Naive thymus-derived CD4-positive, alpha-beta T cell (primary cell): ENCODE measurements at places on chromosomes 7 and 10. TPM values are rescaled to one million over a fixed set of nuclear protein-coding genes. Genes with fewer than 3 reads are reported as not detected.

DNA sequence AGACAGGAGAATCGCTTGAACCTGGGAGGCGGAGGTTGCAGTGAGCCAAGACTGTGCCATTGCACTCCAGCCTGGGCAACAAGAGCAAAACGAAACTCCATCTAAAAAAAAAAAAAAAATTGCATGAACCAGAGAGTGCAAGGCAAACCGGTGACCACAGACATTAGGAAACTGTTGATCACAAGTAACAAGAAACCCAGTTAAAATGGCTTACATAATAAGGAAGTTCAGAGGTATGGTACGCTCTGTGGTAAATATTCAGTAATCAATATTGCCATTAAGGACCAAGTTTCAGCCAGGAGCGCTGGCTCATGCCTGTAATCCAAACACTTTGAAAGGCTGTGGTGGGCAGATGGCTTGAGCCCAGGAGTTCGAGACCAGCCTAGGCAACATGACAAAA, 9.2 kb upstream of the NT5C2 start:
- no peak overlapping the region for H3K4me3 ChIP-seq
- H3K4me1 ChIP-seq = no peaks in the 10 kb centered on the region
- no peak overlapping the region for H3K27ac ChIP-seq
- H3K27me3 ChIP-seq = no peaks in the 10 kb centered on the region

The IL15RA gene
- total RNA-seq = 5.6 TPM

The SOSTDC1 gene
- total RNA-seq = not detected

DNA sequence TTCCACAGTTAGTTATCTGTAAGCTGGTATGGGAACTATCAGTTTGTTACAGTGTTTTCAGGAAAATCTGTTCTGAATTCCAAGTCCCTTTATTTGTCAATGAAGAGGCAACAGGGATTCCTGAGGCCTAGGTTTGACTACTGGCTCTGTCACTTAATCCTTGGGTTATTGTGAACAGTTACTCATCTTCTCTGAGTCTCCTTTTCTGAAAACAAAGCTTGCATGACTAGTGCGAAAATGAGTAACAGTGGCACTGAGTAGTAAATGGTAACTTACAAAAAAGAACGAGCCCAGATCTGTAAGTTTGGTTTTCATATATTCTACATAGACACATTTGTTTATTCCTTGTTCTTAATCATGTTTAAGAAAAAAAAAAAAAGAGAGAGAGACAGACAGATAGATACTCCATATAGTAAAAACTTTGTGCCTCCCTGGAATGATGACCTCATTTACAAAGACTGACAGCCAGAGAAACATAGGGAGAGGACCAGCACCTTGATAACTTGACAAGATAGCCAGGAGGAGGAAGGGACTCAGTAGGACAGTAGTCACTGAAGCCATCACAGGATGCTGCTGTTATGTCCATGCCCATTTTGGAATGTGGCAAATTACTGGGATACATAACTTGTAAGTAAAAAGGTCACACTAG, 1.9 kb downstream of the MRPS33 start:
- no peak overlapping the region for H3K4me3 ChIP-seq
- DNase-seq = no peak
- H3K27ac ChIP-seq = peak overlapping the region; percentile 95
- H3K4me1 ChIP-seq = peaks cover 8% of the 10 kb centered on the region
- no peaks in the 10 kb centered on the region for H3K36me3 ChIP-seq

- H3K4me3 ChIP-seq = no peak overlapping the region
- H3K4me1 ChIP-seq = no peaks in the 10 kb centered on the region
- H3K27me3 ChIP-seq = no peaks in the 10 kb centered on the region
- DNase-seq = no peak
- H3K36me3 ChIP-seq = no peaks in the 10 kb centered on the region
Measured at GRCh38 chr10:34641913-34642558, 173.1 kb downstream of the PARD3 start.

GRCh38 chr10:110279407-110279986, 25.2 kb downstream of the SMNDC1 start:
- H3K36me3 ChIP-seq = no peaks in the 10 kb centered on the region
- H3K4me3 ChIP-seq = no peak overlapping the region
- no peak overlapping the region for H3K27ac ChIP-seq

The PTF1A gene
- total RNA-seq = not detected

GRCh38 chr10:45204954-45205775, 110.2 kb downstream of the OR13A1 start:
- H3K27ac ChIP-seq = no peak overlapping the region
- H3K36me3 ChIP-seq = no peaks in the 10 kb centered on the region
- no peaks in the 10 kb centered on the region for H3K4me1 ChIP-seq
- H3K4me3 ChIP-seq = no peak overlapping the region
- no peaks in the 10 kb centered on the region for H3K27me3 ChIP-seq
- no peak for DNase-seq

The EFCAB10 gene
- not detected for total RNA-seq

The SLC16A9 gene
- total RNA-seq = not detected

The CTAGE8 gene
- total RNA-seq = 0.75 TPM

GRCh38 chr10:21257919-21258318, 267.6 kb downstream of the SKIDA1 start:
- no peaks in the 10 kb centered on the region for H3K36me3 ChIP-seq
- no peaks in the 10 kb centered on the region for H3K27me3 ChIP-seq
- H3K27ac ChIP-seq = no peak overlapping the region
- H3K4me3 ChIP-seq = no peak overlapping the region

GRCh38 chr10:58464956-58465355, 47.7 kb upstream of the BICC1 start:
- H3K36me3 ChIP-seq = no peaks in the 10 kb centered on the region
- no peak overlapping the region for H3K27ac ChIP-seq
- DNase-seq = no peak
- no peaks in the 10 kb centered on the region for H3K27me3 ChIP-seq
- H3K4me3 ChIP-seq = no peak overlapping the region
- H3K4me1 ChIP-seq = no peaks in the 10 kb centered on the region

DNA sequence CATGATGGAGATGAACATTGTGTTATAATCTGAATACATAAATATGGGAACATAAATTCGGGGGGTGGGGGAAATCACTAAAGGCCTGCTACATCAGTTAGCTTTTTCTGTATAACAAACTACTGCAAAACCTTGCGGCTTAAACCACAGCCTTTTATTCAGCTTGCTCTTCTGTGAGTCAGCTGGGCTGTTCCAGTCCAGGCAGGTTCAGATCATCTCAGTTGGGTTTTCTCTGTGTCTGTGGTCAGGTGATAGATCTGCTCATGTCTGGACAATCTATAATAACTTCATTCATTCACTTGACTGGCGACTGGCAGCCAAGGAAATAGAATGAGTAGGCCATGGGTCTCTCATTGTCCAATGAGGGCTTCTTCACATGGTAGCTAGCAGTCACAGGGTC, 23.5 kb downstream of the HTR7 start:
- H3K27ac ChIP-seq = no peak overlapping the region
- DNase-seq = no peak
- no peak overlapping the region for H3K4me3 ChIP-seq
- no peaks in the 10 kb centered on the region for H3K27me3 ChIP-seq
- H3K36me3 ChIP-seq = no peaks in the 10 kb centered on the region

GRCh38 chr10:21208666-21209316, 311.7 kb upstream of the NEBL start:
- no peaks in the 10 kb centered on the region for H3K36me3 ChIP-seq
- no peaks in the 10 kb centered on the region for H3K4me1 ChIP-seq
- H3K4me3 ChIP-seq = no peak overlapping the region
- H3K27ac ChIP-seq = no peak overlapping the region

The CARD11 gene
- 113 TPM for total RNA-seq

- no peak overlapping the region for H3K4me3 ChIP-seq
- no peak overlapping the region for H3K27ac ChIP-seq
- DNase-seq = no peak
- no peaks in the 10 kb centered on the region for H3K4me1 ChIP-seq
Measured at GRCh38 chr7:69782917-69783684, 184.8 kb downstream of the AUTS2 start.

DNA sequence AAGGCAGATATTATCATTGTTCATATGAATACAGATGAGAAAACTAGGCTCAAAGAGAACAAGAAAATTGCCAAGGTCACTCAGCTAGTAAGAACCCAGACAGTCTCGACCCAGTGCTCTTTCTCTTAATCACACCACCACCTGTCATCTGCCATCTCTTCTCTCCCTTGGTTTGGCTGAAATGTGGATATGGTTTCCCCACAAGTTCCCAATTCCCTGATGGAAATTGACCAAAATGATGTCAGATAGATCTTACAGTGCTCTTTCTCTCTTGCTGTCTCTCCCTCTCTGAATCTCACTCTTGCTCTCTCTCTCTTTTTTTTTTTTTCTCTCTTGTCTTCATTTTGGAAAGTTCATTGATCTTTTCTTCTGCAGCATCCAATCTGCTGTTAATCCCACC, 9.1 kb downstream of the C10orf90 start:
- no peak for DNase-seq
- H3K4me1 ChIP-seq = no peaks in the 10 kb centered on the region
- no peak overlapping the region for H3K27ac ChIP-seq
- H3K4me3 ChIP-seq = no peak overlapping the region
- H3K27me3 ChIP-seq = no peaks in the 10 kb centered on the region

- H3K36me3 ChIP-seq = no peaks in the 10 kb centered on the region
- DNase-seq = no peak
- H3K27me3 ChIP-seq = no peaks in the 10 kb centered on the region
- H3K4me3 ChIP-seq = no peak overlapping the region
- H3K27ac ChIP-seq = no peak overlapping the region
- no peaks in the 10 kb centered on the region for H3K4me1 ChIP-seq
Measured at GRCh38 chr7:29354340-29354739, 159.8 kb downstream of the CHN2 start.

- no peak overlapping the region for H3K27ac ChIP-seq
- no peaks in the 10 kb centered on the region for H3K27me3 ChIP-seq
- H3K4me1 ChIP-seq = no peaks in the 10 kb centered on the region
- DNase-seq = no peak
- no peak overlapping the region for H3K4me3 ChIP-seq
Measured at GRCh38 chr10:80870282-80870681, 332.6 kb downstream of the SH2D4B start.

The TSPAN12 gene
- not detected in 2 replicates for total RNA-seq

DNA sequence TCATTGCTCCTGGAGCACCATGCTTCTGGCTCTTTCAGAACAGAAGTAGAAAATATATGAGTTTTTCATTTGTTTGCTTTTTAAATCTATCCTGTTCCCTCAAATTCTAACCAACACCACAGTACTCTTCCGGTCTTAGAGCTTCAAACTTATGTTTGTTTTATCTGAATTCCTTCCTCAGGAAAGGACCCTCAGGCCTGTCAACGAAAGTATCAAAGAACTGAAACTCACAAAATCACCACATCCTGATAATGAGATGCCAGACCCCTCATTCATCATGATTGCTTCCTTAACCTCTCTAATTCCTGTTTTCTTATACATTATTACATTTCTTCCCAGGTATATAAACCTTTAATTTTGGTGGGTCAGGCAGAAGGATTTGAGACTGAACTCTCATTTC, 135.2 kb downstream of the BMS1 start:
- H3K4me3 ChIP-seq = no peak overlapping the region
- H3K27ac ChIP-seq = no peak overlapping the region
- H3K27me3 ChIP-seq = no peaks in the 10 kb centered on the region
- no peaks in the 10 kb centered on the region for H3K36me3 ChIP-seq

DNA sequence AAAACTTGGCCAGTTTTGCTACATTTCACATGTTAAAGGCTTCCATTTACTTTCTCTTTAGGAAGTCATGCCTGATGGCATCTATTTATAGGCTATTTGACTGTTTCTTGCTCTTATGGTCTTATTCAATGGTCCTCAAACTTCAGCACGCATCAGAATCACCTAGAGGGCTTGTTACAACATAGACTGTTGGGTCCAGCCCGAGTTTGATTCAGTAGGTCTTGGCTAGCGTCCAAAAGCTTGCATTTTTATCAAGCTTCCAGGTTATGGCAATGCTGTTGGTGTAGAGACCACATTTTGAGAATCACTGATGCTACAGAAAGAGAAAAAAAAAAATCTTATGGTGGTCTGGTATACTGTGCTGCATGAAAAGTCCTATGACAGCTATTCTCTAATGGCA, 51.9 kb downstream of the MTPN start:
- no peak overlapping the region for H3K4me3 ChIP-seq
- H3K27ac ChIP-seq = no peak overlapping the region
- no peaks in the 10 kb centered on the region for H3K4me1 ChIP-seq

DNA sequence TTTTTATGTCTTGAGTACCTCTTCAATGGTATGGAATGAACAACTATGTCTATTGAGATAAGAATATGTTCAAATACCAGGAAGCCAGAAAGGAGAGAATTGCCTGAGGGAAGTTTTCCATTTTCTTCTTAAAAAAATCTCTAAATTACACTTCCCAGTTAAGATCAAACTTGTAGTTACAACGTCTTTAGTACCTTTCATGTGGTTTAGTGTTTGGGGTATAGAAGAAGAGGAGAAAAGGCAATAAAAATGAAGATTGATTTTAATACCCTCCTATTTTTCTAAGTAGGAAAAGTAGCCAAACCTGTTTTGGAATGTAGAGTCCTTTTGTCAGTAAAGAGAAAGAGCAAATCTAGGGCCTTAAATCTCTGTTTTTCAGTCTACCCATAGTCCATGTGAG, 470.0 kb upstream of the SEMA3A start:
- no peaks in the 10 kb centered on the region for H3K4me1 ChIP-seq
- H3K27ac ChIP-seq = no peak overlapping the region
- no peak for DNase-seq
- no peaks in the 10 kb centered on the region for H3K27me3 ChIP-seq

DNA sequence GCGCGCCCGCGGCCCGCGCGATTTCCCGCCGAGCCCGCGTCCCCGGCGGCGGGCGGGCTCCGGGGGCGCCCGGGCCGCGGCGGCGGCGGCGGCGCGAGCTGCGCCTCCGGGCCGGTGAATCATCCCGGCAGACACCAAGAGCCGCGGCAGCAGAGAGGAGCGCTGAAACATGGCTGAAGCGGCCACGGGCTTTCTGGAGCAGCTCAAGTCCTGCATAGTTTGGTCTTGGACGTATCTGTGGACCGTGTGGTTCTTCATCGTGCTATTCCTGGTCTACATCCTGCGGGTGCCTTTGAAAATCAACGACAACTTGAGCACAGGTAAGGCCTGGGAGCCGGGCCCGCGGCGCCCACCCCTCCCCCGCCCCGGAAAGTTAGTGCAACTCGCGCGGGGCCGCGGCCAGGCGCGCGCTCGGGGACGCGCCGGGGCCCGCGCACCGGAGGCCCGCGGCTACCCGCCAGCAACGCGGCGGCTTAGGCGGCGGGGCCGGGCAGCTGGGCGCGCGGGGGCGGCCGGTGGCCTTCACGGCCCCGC, at the start of gene ST7:
Gene ST7 (plus strand): TSS at position 130 of the 534 bp plus-strand sequence. CDS start 40 bp downstream, at position 170.
- no peaks in the 10 kb centered on the region for H3K27me3 ChIP-seq
- H3K27ac ChIP-seq = peak within 1 kb of the TSS; percentile 64
- DNase-seq = peak; percentile 54
- H3K4me1 ChIP-seq = peaks cover 7% of the 10 kb centered on the region

GRCh38 chr10:22427101-22427500, 81.8 kb downstream of the SPAG6 start:
- no peaks in the 10 kb centered on the region for H3K4me1 ChIP-seq
- no peaks in the 10 kb centered on the region for H3K36me3 ChIP-seq
- no peak for DNase-seq

The FAM237B gene
- not detected for total RNA-seq

GRCh38 chr7:149753375-149754233, 19.8 kb downstream of the ZNF467 start:
- DNase-seq = no peak
- no peaks in the 10 kb centered on the region for H3K4me1 ChIP-seq
- no peaks in the 10 kb centered on the region for H3K27me3 ChIP-seq
- H3K27ac ChIP-seq = no peak overlapping the region

- no peak overlapping the region for H3K27ac ChIP-seq
- peak; percentile 17 for DNase-seq
- no peaks in the 10 kb centered on the region for H3K36me3 ChIP-seq
- no peaks in the 10 kb centered on the region for H3K4me1 ChIP-seq
- no peak overlapping the region for H3K4me3 ChIP-seq
Measured at GRCh38 chr7:73811760-73812168, 19.0 kb upstream of the CLDN4 start.

GRCh38 chr7:117808910-117809705, 64.1 kb downstream of the CTTNBP2 start:
- H3K4me3 ChIP-seq = no peak overlapping the region
- H3K4me1 ChIP-seq = no peaks in the 10 kb centered on the region
- H3K27ac ChIP-seq = no peak overlapping the region
- H3K27me3 ChIP-seq = no peaks in the 10 kb centered on the region
